Activated CD4-positive, CD25-positive, alpha-beta regulatory T cell treated with anti-CD3 and anti-CD28 coated beads, Interleukin-2, amount 50 U/mL, for 72 hours (primary cell): ENCODE measurements at places on chromosomes 6 and 20.

- DNase-seq = peak; percentile 41
These were observed 807 bp downstream of the SNHG17 start for GRCh38 chr20:38434301-38434741.

DNA sequence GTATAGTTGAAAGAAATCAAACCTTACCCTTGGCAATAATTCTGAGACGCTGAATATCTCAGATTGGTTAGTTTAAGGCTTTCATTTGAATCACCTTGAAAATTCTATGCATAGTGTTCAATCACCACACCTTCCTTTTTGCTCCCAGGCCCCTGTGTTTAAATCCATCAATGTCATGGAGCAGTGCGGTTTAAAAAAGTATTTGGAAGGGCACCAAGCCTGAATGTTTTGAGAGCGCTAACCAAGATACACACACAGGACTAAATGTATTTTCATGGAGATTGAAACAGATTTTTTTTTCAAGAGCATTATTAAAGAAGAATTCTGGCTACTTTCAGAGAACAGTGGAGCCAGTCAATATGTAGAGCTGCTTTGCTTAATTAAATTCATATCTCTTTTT lies 195.7 kb downstream of the CENPW start:
- DNase-seq = no peak

DNA sequence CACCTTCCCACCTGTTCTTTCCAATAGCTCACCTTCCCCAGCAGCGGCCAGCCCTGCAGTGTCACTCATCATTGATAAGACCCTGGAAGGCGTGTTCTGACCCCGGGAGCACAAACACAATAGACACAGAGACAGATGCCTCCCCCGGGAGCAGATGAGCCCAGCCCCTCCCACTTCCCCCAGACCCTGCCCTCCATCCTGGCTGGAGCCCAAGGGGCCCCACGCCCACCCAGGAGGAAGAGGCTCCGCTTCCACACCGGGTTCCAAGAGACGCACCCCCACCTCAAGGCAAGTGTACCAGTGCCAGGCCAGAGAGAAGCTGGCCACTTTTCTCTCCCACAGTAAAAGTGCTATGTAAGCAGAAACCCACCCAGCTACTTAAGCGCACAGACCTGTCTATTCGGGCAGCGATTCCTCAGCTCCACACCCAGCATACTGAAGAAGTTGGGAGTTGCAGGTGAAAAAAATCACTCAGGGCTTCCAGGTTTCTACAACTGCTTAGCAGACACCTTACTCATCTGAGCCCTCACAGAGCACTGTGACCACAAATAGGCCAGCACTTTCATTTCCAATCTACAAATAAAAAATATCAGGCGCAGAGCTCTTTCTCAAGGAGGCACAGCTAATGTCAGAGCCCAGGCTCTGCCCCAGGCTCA lies 93.4 kb upstream of the NXT1 start:
- DNase-seq = no peak

DNA sequence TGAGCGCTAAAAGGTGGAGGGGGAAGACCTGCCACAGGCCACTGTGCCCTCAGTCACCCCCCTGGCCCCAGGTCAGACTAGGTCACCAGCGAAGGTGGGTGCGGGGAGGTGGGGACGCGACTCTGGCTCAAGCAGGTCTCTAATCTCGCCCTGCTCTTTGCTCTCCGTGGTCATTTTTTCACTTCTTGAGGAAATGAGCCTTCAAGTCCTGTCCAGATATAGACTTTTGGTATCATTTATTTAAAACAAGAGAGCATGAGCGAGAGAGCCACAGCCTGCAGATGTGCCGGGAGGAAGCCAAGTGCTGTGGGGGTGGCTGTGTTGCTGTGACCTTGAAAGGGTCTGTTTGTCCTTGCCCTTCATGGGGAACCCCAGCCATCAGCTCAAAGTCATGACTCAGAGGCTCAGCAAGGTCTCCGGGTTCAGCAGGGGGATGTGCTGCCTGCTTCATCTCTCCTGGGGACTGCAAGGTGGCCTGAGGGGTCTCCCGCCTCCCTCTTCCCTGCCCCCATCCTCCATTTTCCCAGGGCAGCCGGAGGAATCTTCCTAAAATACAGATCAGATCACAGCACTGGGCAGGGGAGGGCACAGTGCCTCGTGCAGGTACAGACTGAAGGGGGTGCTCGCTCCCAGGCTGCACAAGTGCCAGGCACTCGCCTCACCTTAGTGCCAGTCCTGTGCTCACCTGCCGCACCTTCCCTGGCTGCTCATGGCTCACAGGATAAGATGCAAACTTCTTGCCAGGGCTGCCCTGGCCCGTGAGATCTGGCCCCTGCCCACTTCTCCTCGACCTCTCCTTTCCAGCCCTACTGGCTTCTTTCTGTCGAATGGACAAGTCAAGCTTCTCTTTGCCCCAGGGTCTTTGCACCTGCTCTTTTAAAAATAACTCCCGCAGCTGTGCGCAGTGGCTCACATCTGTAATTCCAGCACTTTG lies 26.5 kb downstream of the SULF2 start:
- DNase-seq = no peak

GRCh38 chr20:137668-138490 lies 4.5 kb upstream of the DEFB126 start:
- DNase-seq = no peak

GRCh38 chr6:25027221-25027916 lies 91.6 kb upstream of the RIPOR2 start:
- DNase-seq = peak; percentile 71

DNA sequence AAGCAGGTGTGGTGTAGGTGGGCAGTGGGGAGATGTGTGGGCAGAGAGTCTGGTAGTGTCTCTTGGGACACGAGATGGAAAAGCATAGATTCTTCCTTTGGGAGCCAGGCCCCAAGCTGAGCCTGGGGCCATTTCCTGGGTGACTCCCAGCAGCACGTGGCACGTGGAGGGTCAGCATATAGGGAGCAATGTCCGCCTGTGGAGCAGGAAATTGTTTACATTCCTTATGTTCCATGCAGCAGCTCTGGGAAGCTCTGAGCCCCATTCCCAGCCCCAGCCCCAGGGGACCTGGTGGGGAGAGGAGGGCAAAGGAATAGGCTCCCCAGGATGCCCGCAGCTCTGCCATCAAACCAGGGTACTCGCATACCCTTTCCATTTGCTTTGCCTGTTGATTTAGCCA lies 57.6 kb downstream of the DAAM2 start:
- DNase-seq = no peak

GRCh38 chr6:111552241-111552744 lies 53.4 kb downstream of the TRAF3IP2 start:
- DNase-seq = no peak

GRCh38 chr20:23995905-23996666 lies 7.5 kb upstream of the GGTLC1 start:
- peak; percentile 67 for DNase-seq

GRCh38 chr6:31497531-31498476 lies at the start of gene MICB:
MICB (plus strand) TSS chr6:31498145; CDS start chr6:31498194, 49 bp downstream.
- DNase-seq = peak; percentile 73

GRCh38 chr20:63315240-63315689 lies 22.3 kb downstream of the COL20A1 start:
- no peak for DNase-seq

DNA sequence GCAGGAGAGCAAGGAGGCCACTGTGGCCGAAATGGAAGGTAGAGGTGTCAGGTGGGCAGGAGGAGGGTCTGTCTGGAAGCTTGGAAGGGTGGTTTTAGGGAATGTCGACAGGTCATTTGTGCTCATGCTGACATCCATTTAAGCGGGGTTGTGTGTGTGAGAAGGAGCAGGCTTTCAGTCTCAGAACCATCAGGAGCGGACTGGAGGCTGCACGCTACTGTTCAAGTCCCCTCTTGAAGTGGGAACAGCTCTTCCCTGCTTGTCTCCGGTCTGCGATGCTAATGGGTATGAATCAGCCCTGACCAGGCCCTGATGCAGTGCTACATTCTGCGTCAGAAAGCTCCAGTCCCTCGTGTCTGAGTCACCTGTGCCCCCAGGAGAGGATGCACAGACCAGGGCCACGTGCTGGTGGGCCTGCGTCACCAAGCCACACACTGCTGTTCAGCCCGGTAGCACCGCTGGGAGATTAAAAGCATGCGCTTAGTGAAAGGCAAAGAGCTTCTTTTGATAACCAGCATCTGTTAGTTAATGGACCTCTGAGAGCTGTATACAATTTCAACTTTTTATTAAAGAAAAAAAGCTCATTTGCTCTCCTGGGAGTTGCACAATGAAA lies 58.0 kb downstream of the APCDD1L start:
- no peak for DNase-seq

GRCh38 chr6:122817766-122818165 lies 28.7 kb downstream of the SMPDL3A start:
- DNase-seq = no peak

GRCh38 chr20:7378864-7379605 lies 561.2 kb downstream of the HAO1 start:
- no peak for DNase-seq
